EL (cell line): ENCODE measurements at places on chromosomes 7 and 10.

DNA sequence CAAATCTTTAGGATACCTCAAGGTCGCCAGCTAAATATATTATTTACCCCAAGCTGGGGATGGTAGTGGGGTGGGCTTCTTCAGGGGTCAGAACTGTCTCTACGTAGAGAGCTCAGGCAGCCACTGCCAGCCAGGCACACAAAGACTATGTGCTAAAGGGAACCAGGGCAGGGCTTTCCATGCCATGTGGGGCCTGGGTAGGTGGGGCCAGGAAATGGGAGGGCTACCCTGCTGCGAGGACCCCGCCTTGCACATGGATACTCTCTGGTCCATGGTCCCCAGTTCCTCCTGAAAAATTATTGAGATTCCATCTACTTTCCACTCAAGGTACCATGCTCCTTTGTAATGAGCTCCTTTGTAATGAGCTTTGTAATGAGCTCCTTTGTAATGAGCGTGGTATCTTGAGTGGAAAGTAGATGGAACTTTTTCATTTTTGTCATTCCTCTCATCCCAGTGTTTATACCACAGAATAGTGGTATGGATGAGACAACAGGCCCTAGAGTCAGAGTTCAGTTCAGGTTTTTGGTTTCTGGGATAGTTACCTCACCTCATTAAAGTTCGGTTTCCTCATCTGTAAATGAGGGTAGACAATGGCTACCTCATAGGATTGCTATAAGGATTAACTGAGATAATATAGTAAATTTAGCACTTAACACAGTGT is 5.8 kb downstream of the SYNPO2L start:
- peak; percentile 64 for DNase-seq

- no peak for DNase-seq
These were observed 27.4 kb upstream of the GNAI1 start for GRCh38 chr7:80107278-80107677.

DNA sequence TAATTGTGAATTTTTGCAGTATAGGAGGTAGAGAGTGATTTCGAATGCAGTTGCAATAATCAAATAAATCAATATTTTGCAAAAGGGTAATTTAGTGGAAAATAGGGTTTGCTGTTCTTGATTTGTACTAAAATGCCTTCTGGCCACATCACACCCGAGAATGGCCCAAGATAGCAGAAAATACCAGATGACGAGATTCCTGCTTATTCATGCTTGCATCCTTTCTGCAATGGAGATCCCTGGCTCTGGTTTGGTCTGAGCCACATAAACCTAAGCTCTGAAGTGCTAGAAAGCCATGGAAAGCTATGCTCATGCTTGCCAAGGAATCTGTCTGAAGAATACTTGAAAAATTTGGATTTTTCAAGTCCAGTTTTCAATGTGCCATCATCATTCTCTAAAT is 634.2 kb upstream of the COBL start:
- DNase-seq: no peak

- no peak for DNase-seq
These were observed 1.8 kb downstream of the SH2D4B start for GRCh38 chr10:80539421-80540031.

DNA sequence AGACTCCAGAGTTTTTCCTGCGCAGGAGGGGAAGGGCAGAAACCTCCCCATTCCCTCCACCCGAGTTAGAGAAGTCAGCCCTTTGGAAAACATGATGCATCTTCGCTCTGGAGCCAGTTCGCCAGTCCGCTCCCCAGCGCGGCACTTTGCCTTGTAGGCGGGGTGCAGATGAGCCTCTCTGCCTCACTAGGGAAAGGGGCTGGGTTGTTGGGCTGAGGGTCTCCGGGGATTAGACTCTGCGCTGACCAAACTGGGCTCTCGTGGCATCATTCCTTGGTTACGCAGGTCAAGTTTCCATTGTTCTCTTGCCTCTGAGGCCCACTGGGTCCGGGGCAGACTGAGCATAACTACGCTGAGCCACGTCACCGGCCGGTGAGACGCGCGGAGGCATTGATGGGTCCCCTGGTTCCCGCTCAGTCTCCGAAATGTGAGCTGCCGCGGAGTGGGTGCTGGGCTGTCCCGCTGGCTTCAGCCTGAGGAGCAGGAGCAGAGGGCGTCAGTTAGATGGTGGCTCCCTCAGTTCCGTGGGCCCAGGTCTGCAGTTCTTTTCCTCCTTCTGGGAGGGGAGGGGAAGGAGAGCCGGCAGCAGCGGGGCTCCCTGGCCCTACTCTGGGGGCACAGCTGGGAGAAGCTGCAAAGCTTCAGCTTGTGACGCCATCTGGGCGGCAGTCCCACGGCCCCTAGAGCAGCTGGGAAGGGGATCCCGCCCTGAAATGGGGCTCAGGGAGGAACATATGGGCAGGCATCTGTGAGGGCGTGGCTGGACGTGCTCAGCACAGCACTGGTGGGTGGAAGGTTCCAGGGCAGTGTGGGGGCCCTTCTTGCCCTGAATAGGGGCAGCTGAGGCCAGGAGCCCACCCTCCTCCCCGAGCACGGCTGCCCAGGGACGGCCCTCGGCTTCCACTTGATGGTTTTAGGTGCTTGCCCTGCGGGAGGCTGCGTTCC is 121.3 kb upstream of the BTBD16 start:
- no peak for DNase-seq

- no peak for DNase-seq
These were observed 538.7 kb downstream of the DNAJB6 start for GRCh38 chr7:157875230-157876179.

DNA sequence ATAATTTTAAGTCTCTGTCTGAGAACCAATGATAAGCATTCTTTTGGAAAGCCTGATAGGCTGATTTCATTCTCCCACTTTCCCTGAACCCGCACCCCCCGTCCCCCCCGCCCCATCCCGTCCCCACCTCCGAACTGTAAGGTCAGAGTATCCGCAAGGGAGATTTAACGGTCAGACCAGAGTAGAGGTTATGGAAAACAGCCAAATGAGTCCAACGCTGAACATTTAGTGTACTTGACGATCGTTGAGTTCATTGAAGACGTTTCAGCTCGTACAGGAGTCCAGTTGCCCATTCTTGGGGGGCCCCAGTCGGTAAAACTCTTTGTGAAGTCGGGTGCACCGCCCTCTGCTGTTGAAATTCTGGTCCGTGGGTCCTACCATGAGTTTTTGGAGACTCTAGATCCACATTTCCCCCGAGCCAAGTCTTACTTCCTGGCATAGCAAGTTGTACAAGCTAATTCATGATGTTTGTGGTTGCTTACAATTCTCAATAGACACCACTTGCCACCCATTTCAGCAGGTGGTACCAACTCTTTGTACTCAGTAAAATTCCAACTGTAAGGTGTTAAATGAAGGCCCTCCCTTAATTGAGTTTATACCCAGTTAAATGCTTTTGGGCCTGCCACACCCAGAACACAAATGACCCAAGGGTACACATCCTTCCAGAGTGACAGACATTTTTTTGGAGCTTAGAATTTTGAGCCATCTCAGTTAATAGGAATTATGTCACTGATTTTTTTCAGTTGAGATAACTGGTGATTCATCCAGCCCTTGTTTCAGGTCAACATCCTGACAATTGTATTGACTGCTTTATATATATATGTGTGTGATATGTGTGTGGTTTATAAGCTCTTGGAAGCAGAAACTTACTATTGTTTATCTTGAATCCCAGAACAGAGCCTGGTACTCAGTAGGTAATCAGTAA is 1.2 kb downstream of the MARCHF5 start:
- DNase-seq: peak; percentile 69

- peak; percentile 74 for DNase-seq
These were observed 174.5 kb downstream of the TPST1 start for GRCh38 chr7:66379542-66380160.

GRCh38 chr7:43823941-43824340 is 45.4 kb downstream of the MRPS24 start:
- DNase-seq: no peak

- no peak for DNase-seq
These were observed 145.5 kb upstream of the AGR3 start for GRCh38 chr7:17027143-17027788.

- DNase-seq: no peak
These were observed 277.0 kb downstream of the CRPPA start for GRCh38 chr7:16144361-16144760.

- no peak for DNase-seq
These were observed 1531.1 kb upstream of the LRRTM3 start for GRCh38 chr10:65394502-65395297.

- no peak for DNase-seq
These were observed 100.2 kb downstream of the PTPRE start for GRCh38 chr10:128007056-128007455.

DNA sequence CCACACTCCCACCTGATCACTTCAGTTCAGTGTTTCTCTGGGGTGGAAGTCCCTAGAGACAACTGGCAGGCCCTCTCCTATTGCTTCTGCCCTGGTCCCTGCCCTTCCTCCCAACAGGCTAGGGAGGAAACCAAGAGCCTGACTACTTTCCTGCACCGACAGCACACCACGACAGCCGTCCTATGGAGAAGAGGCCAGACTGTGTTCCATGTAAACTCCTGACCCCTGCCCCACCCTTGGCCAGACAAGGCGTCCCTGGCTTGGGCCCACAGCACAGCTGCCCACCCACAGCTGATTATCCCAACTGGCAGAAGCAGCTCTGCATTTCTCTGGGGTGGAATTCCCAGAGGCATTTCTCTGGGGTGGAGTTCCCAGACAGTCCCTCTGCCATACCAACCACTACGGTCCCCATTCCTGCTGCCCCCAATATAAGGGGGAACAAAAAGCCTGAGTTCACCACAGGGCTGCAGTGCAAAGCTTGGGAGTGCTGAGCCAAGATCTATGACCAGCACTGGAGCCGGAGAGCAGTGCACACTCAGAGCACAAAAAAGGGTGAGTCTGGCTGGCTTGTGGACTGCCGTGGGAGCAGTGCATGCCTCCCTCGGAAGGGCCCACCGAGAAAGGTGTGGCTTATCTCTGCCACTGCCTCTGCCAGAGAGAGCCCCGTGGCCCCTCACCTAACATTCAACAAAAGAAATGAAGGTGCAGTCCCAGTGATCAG is 193.4 kb downstream of the HPSE2 start:
- no peak for DNase-seq

- DNase-seq: no peak
These were observed 42.2 kb downstream of the MYPN start for GRCh38 chr10:68151453-68151852.

DNA sequence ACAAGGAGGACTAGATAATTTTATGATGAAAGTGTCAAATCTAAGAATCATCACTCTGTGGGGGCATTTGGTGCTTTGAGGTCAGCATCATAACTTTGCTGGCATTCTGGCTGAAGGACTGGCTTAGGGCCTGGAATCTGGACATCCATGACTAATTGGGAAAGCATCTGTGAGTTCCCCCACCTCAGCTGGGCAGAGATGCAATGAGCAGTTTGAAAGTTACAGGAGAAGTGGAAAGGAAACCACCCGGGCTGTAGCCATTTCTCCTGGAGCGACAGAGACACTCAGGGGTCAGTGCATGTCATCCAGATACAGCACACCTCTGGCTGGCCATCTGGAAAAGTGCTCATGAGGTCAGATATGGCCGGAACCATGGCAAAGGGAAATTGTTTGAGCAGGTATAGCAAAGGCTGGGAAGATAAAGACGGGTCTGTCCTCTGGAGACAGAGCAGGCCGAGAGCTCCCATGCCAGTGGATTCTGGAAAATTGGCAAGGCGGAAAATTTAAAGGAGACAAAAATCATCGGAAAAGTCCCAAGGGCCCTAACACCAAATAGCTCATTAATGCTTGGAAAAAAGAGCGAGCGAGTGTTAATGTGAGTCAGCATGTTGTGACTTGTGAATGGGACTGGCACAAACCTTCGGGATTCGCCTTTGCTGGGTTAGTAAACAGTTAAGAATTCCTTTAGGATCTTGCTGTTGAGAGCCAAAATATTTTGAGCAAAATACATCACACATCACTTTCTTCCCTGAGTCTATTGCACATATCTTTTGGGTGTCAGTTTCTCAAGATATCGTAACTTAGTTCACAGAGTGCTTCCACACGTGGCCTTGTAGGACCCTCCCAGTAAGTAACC is 188.4 kb upstream of the AGK start:
- DNase-seq: peak; percentile 96

- DNase-seq: no peak
These were observed 209.6 kb downstream of the PTPRN2 start for GRCh38 chr7:158377800-158378623.

DNA sequence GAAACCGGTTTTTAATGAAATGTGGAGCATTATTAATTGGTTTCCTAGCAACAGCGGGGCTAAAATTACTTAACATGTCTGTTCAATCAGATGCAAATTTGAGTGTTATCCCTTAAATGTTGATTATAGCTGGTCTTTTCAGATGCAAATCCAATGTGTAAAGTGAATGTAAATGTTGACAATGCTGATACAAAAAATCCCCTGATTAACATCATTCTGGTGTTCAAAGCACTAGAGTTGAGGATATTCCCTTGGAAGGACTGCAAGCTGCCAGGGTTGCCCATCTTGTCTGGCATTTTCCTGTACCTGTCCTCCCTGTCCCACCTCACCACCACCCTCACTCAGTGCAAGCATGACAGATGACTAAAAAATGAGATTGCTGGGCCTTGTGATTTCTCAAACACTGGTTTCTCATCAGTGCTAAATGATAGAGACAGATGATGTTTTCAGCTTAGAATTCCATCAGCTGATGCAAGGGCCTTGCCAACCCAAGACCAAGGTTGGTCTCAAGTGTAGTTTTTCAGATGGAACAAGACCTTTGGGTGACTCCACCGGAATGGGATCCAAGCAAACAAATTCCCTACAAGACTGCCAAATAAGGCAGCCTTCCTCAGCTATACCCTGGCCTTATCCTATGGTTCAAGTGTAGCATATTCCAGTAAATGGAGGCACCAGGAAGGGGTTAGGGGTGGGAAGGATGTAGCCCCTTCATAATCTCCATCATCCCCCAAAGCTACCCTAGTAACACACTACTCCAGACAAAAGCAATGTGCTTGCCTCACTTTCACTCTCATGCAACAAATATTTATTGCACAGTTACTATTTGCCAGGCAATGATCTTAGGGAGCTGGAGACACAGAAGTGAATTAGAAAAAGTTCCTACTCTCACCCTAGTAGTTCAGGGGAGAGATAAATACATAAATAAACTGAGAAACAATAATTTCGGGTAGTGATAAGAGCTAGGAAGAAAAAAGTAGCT is 54.9 kb downstream of the JAZF1 start:
- no peak for DNase-seq
